ENCODE measurements at places on chromosomes 7 and 10. TPM values are rescaled to one million over a fixed set of nuclear protein-coding genes. Genes with fewer than 3 reads are reported as not detected.

PDGFA gene
- total RNA-seq = 61.3 TPM

DGKI gene
- 1.3 TPM for total RNA-seq

PVRIG gene
- total RNA-seq = not detected

FAM131B gene
- 0.65 TPM for total RNA-seq

KDM7A gene
- 8.1 TPM for total RNA-seq

CALHM3 gene
- not detected for total RNA-seq

ABCC2 gene
- 0.86 TPM for total RNA-seq

VAX1 gene
- total RNA-seq = not detected

PRKG1 gene
- 2.0 TPM for total RNA-seq

GNAT3 gene
- total RNA-seq = not detected

ZNF282 gene
- total RNA-seq = 37.9 TPM

MACC1 gene
- not detected for total RNA-seq

ZNF853 gene
- total RNA-seq = 0.65 TPM

SYT15 gene
- total RNA-seq = 0.10 TPM

TEX47 gene
- total RNA-seq = not detected

DDX56 gene
- total RNA-seq = 69.9 TPM

CC2D2B gene
- total RNA-seq = 0.86 TPM

LIPK gene
- total RNA-seq = not detected

SOSTDC1 gene
- total RNA-seq = not detected

CDK14 gene
- 13.6 TPM for total RNA-seq

H2AZ2 gene
- 111 TPM for total RNA-seq

STAG3 gene
- total RNA-seq = 2.0 TPM

CFAP46 gene
- 1.5 TPM for total RNA-seq

WDFY4 gene
- total RNA-seq = 1.3 TPM

TCAF1 gene
- 53.1 TPM for total RNA-seq

SAMD9L gene
- 7.8 TPM for total RNA-seq

HMX2 gene
- not detected for total RNA-seq

LIPF gene
- not detected for total RNA-seq

VWA2 gene
- total RNA-seq = under 0.01 TPM

ZNF273 gene
- 3.6 TPM for total RNA-seq

ABCF2 gene
- total RNA-seq = 90.5 TPM

ELFN1 gene
- total RNA-seq = 0.65 TPM

OTUD1 gene
- 5.2 TPM for total RNA-seq

SLC16A9 gene
- 0.67 TPM for total RNA-seq

IKZF1 gene
- not detected for total RNA-seq

HYAL4 gene
- total RNA-seq = 0.86 TPM

LDB1 gene
- 99.3 TPM for total RNA-seq

ACBD7 gene
- 0.65 TPM for total RNA-seq

APBB1IP gene
- total RNA-seq = not detected

SPAG6 gene
- not detected for total RNA-seq

THSD7A gene
- total RNA-seq = 36.6 TPM

ADARB2 gene
- total RNA-seq = not detected

ERVW-1 gene
- not detected for total RNA-seq

VENTX gene
- total RNA-seq = not detected

HOXA6 gene
- total RNA-seq = 4.0 TPM

PRSS2 gene
- total RNA-seq = 0.98 TPM

TBC1D12 gene
- 10.5 TPM for total RNA-seq
